Endothelial cell of umbilical vein (primary cell): ENCODE measurements at places on chromosomes 7 and 10.

DNA sequence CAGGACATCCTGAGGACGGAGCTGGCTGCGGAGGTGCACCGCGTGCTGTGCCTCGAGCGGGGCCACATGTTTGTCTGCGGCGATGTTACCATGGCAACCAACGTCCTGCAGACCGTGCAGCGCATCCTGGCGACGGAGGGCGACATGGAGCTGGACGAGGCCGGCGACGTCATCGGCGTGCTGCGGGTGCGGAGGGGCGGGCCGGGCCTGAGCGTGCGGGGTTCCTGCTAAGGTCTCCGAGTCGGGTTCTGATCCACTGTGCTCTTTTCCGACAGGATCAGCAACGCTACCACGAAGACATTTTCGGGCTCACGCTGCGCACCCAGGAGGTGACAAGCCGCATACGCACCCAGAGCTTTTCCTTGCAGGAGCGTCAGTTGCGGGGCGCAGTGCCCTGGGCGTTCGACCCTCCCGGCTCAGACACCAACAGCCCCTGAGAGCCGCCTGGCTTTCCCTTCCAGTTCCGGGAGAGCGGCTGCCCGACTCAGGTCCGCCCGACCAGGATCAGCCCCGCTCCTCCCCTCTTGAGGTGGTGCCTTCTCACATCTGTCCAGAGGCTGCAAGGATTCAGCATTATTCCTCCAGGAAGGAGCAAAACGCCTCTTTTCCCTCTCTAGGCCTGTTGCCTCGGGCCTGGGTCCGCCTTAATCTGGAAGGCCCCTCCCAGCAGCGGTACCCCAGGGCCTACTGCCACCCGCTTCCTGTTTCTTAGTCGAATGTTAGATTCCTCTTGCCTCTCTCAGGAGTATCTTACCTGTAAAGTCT lies 10.4 kb downstream of the ATG9B start:
- no peak for DNase-seq

DNA sequence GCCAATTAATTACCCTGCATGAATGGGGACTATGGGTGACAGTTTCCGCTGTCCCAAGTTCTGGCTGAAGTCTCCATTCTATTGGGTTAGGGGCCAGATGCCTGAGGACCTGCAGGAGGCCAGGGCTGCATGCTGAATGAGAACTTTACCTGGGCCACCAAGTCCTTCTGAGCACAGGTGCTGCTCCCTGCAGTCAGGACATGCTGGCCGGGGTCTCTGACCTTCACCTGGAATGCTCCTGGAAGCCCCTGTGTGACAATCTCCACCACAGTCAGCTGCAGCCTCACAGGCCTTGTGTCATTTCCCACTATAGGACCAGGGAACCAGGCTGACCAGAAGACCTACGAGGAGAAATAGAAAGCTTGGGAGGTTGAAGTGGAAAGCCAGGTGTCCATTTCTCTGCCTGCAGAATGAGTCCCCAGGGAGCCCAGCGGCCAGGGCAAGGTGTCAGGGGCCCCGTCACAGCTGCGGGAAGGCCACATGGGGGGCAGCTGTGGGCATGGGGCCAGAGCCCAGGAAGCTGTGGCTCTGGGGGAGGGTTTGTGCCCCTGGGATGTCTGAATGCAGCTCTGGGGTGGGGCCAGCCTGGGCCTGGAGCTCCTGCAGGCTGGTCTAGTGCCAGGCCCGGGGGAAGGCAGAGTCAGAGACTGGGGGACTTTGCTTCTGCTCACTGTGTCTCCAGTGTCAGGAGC lies 5.6 kb upstream of the GIMAP8 start:
- no peak for DNase-seq

DNA sequence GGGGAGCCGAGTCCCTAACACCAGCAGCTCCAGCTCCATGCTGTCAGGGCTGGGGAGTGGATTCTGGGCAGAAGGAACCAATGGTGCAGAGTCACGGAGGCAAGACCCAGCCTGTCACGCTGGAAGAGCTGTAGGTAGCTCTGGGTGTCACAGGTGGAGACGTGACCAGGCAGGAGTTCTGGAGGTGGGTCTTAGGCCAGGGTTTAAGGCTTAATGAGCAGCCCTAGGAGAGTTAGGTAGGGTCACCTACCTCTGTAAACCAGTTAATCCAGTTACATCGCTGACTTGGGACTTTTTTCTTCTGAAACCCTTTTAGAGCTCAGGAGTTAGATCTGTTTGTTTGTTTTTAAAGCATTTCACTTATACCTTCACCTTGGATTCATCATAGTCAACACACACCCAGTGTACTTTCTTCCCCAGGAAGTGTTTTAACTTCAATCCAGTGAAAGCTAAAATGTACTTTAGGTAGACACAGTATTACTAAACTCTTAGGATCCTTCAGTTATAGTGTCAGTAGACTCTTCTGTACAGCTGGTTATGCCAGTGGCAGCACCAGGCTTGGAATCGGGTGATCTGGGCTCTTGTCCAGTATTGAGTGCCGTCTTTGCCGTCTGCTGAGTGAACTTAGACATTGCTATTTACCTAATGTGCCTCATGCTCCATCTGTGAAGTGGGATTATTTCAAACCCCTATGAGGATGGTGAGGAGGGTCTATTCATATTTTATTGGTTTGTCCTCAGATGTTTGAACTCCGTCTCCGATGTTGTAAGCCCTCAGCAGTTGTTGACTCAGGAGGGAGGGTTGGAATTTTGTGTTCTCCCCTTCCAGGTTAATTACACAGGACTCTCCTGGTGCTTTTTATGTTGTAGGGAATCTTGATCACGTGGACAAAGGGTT lies 31.0 kb downstream of the TACR2 start:
- DNase-seq: no peak

DNA sequence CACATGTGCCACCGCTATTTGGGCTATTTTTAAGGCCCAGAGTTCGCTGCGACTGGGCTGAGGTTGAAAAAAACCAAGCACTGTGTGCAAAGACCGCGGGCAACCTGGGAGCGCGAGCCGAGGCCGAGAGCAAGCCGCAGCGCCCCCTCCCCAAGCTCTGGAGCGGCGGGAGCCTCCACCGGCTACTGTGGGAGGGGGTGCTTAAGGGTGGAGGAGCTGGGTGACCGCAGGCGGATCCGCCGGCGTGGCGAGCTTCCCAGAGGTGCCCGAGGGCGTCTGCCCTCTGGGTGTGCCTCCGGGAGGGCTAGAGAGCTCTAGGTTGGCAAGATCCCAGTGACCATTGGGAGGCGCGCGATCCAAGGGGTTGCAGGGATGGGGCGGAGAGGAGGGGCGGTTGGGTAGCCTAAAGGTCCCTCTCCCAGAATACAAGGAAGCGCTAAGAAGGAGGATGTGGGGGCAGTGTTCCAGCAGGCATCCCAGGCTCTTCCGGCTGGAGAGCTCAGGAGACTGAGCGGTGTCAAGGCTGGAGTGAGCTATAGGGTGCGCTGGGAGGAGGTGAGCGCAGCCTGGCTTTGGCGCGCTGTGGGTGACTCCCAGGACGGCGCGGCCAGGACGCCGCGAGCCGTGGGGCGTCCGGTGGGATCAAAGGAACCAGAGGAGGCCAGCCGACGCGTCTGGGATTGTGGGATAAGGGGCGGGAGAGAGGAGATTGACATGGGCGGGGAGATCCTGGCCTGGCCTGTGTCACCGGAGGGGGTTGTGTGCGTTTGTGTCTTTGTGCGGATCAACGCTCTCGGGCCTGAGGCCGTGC lies 8.0 kb downstream of the DLX5 start:
- no peak for DNase-seq

GRCh38 chr10:52040486-52040885 lies 273.6 kb upstream of the DKK1 start:
- no peak for DNase-seq

GRCh38 chr10:119670717-119671116 lies 19.5 kb downstream of the BAG3 start:
- no peak for DNase-seq

- DNase-seq: no peak
Observed at GRCh38 chr7:102320601-102321350, 34.1 kb downstream of the SH2B2 start.

GRCh38 chr10:98394851-98395440 lies 20.0 kb downstream of the PYROXD2 start:
- no peak for DNase-seq
